ENCODE measurements at places on chromosomes 13 and 19.

DNA sequence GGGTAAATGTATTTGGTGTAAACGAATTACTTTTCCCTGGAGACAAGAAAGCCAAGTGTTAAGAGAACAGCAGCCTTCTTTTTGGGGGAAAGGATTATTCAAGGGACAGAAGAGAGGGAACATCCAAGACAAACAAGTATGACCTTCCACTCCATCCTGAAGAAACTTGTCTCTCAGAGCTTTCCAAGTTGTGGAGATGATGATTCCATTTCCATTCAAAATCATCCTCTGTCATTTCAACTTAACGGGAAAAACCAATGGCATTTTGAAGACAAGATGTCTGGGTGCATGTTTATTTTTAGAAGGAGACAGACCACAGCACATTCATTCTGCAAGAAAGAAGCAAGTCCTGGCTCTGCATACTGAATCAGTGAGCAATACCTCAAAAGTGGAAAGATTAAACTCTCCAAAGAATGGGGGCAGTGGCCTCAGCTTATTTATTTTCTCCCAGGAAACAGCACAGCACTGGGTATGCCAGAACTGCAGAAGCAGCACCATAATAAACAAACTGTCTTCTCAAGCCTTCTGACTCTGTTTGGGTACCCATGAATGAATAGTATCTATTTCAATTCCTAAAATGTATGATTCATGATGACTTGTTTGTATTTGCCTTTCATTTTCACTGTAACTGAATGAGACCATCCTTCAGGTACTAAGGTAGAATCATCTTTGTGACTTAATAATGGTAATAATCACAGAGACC lies 541.0 kb downstream of the RFC3 start:
- DNase-seq, result no peak

DNA sequence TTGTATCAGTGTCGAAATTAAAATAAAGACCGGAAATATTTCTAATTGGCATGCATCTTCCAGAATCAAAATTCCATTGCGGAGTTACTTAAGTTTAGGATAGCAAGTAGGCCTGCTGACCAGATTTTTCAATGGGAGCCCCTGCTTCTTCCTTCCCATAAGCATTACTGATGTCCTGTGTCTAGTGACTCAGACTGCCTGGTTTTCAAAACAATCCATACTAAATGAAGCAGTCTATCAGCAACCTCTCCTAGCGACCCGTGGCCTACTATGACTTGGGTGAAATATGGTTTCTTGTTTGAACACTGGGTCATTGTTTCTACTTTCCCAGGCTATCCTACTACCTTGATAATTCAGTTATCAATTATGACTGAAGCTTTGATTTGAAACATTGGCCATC lies 571.6 kb downstream of the TBC1D4 start:
- DNase-seq, result no peak

- DNase-seq, result no peak
These were observed 112.2 kb downstream of the FGF14 start for GRCh38 chr13:102289606-102290005.

DNA sequence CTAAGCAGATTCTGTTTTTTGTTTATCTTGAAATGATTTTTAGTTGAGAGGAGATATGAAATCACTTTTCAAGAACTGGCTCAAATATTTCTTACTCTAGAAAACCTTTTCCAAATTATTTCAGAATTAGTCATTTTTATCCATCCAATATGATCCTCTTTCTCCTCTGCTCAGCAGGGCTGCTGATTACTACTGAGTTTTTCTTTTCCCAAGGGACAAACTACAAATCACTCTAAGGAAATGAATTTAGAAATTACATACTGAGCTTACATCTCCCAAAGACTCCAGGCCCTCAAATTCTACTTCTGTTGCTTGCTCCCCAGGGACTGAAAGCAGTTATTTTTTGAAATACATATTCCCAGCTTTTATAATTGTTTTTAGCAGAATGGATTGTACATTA lies 87.4 kb upstream of the UFM1 start:
- DNase-seq, result no peak
